GM12878 (cell line): ENCODE measurements at places on chromosomes 2 and 18.

DNA sequence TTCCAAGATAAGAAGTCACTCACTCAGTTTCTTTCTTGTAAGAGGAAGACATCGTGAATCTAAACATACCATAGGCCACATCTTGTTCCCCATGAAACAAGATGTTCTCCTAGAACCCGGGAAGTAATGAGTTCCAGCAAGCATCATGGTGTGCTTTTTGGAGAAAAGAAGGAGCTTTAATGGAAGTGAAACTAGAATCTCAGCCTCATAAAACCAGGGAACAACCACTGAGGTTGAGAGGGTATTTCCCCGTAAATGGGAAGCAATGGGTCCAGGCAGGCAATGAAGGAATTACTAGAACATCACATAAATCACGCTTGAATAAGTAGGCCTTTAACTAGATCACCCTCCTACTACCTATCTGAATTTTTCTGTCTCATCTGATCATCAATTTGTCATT lies 40.3 kb downstream of the PSTPIP2 start:
- peaks cover 11% of the 10 kb centered on the region for H3K4me1 ChIP-seq
- H3K27me3 ChIP-seq = 0 out of 2 replicates have a peak, but pooled peaks cover 3% of the 10 kb centered on the region
- no peak for DNase-seq
- no peak overlapping the region for H3K4me3 ChIP-seq
- H3K36me3 ChIP-seq = no peaks in the 10 kb centered on the region

- no peak for DNase-seq
- no peaks in the 10 kb centered on the region for H3K36me3 ChIP-seq
- H3K4me1 ChIP-seq = no peaks in the 10 kb centered on the region
- no peak overlapping the region for H3K27ac ChIP-seq
- H3K27me3 ChIP-seq = no peaks in the 10 kb centered on the region
- H3K4me3 ChIP-seq = no peak overlapping the region
Observed at GRCh38 chr2:3864943-3865865, 161.8 kb downstream of the DCDC2C start.

GRCh38 chr18:26654616-26655524 lies 106.5 kb upstream of the KCTD1 start:
- no peak overlapping the region for H3K4me3 ChIP-seq
- H3K36me3 ChIP-seq = no peaks in the 10 kb centered on the region
- no peak for DNase-seq
- no peaks in the 10 kb centered on the region; the same call in 1 of the 2 replicates for H3K4me1 ChIP-seq

DNA sequence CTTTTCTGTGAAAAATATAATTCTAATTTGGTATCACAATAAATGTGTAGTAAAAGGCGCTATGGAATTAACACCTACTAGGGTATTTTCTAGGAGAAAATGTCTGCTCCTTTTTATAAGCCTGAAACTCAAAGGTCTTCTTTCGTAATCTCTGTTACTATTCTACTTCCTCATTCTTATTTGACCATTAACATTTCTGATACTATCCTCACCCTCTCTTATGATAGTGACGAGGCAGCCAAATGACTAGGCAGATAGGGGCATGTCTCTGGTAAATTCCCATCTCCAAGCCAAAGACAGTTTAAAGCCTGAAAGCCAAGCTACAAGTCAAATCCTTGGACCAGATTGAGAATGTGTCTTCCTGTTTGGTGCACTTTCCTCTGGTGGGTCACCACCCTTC lies 251.7 kb downstream of the LRRTM4 start:
- H3K4me3 ChIP-seq = no peak overlapping the region
- no peaks in the 10 kb centered on the region for H3K27me3 ChIP-seq
- DNase-seq = no peak

DNA sequence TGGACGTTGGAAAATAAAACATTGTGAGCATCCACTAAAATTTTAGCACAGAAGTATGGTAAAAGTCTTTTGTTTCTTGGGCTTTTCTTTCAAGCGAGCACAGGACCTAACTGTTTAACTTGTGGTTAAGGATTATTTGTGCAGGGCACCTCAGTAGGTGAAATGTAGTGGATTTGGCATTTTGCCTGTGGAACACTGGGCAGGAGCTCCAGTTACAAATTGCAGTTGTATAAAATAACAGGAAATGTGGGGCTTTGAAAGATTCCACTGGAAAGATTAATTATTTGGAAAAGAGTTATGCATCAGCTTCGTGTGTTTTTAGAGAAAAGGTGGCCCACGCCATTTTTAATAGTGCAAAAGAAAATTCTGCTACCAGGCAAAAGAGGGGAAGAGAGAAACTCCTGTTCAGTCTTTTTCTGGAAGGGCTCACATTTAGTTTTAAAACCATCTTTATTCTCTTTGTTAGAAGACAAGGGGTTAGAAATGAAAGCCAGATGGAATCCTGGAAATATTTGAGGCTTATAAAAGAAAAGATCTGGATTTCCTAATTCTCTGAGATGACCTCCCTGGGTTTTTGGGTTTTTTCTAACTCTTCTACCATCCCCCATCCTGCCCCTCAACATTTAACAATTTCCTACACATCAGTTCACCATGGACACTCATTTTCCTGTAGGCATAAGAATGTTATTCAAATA lies 144.3 kb upstream of the SERTAD2 start:
- H3K36me3 ChIP-seq = no peaks in the 10 kb centered on the region
- DNase-seq = no peak
- H3K27me3 ChIP-seq = no peaks in the 10 kb centered on the region
- H3K4me3 ChIP-seq = no peak overlapping the region

- H3K27ac ChIP-seq = no peak overlapping the region
- DNase-seq = no peak
- no peak overlapping the region for H3K4me3 ChIP-seq
- H3K27me3 ChIP-seq = no peaks in the 10 kb centered on the region
- H3K36me3 ChIP-seq = no peaks in the 10 kb centered on the region
Observed at GRCh38 chr18:58758046-58758445, 86.8 kb downstream of the MALT1 start.

GRCh38 chr2:238438856-238439849 lies 12.4 kb downstream of the ASB1 start:
- DNase-seq = no peak
- H3K27ac ChIP-seq = no peak overlapping the region
- peaks cover 23% of the 10 kb centered on the region for H3K36me3 ChIP-seq
- H3K27me3 ChIP-seq = no peaks in the 10 kb centered on the region
- no peaks in the 10 kb centered on the region for H3K4me1 ChIP-seq

GRCh38 chr2:217101972-217102371 lies 242.1 kb upstream of the TNP1 start:
- H3K4me3 ChIP-seq = no peak overlapping the region
- H3K27me3 ChIP-seq = no peaks in the 10 kb centered on the region
- H3K4me1 ChIP-seq = no peaks in the 10 kb centered on the region; the same call in 1 of the 2 replicates
- no peak overlapping the region for H3K27ac ChIP-seq

DNA sequence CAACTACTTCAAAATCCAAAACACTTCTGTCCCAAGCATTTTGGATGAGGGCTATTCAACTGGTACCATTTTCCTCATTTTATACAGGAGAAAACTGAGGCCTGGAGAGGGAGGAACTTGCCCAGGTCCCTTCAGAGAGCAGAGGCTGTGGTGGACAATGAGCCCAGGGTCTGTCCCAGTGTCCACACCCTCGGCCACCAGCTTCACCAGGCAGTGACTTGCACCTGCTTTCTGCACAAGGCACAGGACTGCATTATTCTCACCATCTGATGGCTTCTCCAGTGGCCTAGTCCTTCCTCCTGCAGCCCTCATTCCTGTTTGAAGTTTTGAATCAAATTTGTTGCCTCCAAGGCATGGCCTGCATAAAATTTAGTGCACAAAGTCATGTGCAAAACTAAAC lies 53.3 kb downstream of the RNF144A start:
- H3K27ac ChIP-seq = no peak overlapping the region
- H3K4me1 ChIP-seq = no peaks in the 10 kb centered on the region
- no peaks in the 10 kb centered on the region for H3K36me3 ChIP-seq
- H3K4me3 ChIP-seq = no peak overlapping the region

DNA sequence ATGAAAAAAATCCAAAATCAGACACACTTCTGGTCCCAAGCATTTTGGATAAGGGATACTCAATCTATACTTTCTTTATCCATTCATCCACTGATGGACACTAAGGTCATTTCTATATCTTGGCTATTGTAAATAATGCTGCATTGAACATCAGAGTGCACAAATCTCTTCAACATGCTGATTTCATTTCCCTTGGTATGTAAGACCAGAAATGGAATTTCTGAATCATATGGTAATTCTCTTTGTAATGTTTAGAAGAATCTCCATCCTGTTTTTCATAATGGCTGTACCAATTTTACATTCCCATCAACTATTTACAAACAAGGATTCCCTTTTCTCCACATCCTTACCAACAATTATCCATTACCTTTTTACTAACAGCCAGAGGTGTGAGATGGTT lies 33.7 kb upstream of the MCM6 start:
- no peak overlapping the region for H3K27ac ChIP-seq
- DNase-seq = no peak
- no peaks in the 10 kb centered on the region for H3K4me1 ChIP-seq
- no peaks in the 10 kb centered on the region for H3K27me3 ChIP-seq
- peaks cover 20% of the 10 kb centered on the region for H3K36me3 ChIP-seq

- H3K36me3 ChIP-seq = no peaks in the 10 kb centered on the region
- no peak for DNase-seq
- no peak overlapping the region for H3K27ac ChIP-seq
- no peak overlapping the region for H3K4me3 ChIP-seq
Observed at GRCh38 chr18:10247021-10247741, 207.3 kb upstream of the APCDD1 start.

- no peak for DNase-seq
- no peaks in the 10 kb centered on the region for H3K36me3 ChIP-seq
- H3K27me3 ChIP-seq = no peaks in the 10 kb centered on the region
- H3K27ac ChIP-seq = no peak overlapping the region
- no peaks in the 10 kb centered on the region for H3K4me1 ChIP-seq
Observed at GRCh38 chr2:128421861-128422311, 103.2 kb upstream of the HS6ST1 start.

DNA sequence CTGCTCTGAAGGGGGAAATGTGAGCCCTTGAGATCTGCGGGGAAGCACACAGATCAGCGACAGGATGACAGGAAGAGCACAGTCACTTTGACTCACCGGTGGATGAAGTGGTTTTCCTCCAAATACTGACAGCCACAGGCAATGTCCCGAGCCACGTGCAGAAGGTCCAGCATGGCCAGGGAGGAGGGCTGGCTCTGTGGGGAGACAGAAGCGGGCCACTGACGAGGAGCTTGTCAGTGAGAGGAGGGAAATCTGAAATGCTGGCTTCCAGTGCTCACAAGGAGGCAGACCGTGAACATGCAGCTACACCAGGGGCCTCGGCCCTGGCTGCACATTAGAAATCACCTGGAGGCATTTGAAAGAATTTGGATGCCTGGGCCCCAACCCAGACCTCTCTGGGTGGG lies 98.7 kb downstream of the CLIP4 start:
- H3K36me3 ChIP-seq = no peaks in the 10 kb centered on the region
- H3K4me1 ChIP-seq = no peaks in the 10 kb centered on the region
- H3K27me3 ChIP-seq = no peaks in the 10 kb centered on the region
- no peak overlapping the region for H3K27ac ChIP-seq
- H3K4me3 ChIP-seq = no peak overlapping the region
